NCI-H1092 (cell line): ENCODE measurements at places on chromosomes 5 and 9.
A peak's percentile ranks its signal among the peaks of the same experiment; 100 is the strongest.

DNA sequence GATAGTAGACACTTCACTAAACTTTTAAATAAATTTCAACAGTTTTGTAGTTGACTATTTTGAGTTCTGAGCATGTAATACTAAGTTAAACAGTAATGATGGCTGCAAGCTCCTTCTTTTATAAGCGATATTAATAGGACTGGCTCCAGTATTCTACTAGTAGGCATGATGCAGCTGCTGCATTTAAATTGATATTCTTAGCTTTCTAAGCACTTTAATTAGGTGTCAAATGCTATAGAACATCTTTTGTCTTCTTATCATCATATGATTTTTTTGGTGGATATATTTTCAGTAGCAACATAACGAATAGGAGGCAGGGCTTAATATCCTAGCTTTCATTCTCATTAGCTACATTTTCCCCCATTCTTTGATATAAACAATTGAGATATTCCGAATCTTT, 141.1 kb downstream of the FBXO4 start:
- no peak for DNase-seq

DNA sequence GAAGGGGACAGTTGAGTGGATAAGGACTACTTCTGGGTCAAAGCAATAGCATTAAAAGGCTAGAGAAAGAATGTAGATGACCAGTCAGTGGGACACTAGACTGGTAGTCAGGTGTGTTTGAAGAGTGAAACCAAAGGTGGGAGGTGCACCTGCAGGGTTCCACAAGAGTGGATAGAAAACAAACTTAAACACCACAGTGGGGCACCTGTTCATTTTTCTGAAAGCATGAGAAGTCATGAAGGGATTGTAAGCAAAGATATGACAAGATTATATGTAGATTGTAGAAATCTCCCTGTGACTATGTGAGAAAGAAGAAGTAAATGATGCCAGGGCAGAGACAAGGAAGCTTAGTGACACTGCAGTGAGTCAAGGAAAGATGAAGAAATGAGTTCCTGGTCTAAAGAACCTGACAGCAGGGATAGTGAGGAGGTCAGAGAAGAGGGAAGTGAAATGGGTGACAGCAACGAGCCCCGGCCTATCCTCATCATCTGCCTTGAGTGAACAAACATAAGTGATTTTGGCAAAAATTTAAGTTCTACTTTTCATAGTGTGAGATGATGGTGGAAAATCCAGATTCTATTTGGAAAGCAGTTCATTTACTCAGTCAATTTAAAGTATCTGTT, 296.9 kb downstream of the TLE4 start:
- DNase-seq = no peak

DNA sequence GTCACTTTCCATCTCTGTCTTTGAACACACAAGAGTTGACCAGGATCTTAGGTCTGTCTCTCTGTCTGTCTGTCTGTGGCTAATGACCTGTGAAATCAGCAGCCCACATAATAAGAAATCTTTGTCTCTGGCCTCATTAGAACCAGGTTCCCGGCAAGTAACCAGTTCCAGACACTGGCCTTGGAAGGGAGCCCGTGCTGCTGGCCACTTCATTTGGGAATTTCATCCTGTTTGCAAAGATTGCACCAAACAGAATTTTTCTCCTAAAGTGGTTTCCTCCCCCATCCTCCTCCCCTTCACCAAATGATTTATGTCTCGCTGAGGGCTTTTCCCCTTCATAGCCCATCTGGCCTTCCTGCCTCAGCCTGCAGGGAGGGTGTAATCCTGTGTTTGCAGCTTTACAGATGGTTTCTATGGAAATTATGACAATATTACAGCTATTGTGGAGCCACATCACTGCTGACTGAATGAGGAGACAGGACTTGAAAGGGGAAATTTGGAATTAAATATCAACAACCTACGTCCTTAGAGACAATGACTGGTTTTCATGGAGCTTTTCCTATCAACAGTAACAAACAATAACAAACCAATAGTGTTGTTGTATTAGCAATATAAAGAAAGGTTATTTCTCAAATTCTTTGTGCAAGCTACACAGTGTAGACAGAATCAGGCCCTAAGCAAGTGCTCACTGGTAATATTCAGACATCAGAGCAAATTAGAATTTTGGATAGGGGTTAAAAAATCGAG, 25.7 kb downstream of the DPYSL3 start:
- DNase-seq = peak; percentile 89

GRCh38 chr5:6365977-6366590, 12.3 kb downstream of the MED10 start:
- no peak for DNase-seq

DNA sequence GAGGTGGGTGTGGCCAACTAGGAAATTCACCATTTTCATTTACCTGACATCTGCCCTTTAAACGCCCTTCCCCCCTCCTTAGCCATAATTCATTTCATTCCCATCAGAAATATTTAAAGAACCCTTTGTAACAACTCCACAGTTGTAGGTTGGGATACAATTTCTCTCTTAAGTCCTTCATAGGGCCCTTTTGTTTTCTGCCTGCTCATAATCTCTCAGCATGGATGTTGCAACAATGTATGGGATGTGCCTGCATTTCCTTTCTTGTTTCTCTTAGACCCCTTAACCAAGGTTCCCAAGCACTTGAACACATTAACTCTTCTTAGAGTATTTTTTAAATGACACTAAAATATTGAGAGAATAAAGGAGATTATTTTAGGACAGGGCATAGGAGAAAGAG, 51.7 kb upstream of the MYO10 start:
- DNase-seq = no peak

GRCh38 chr5:129679671-129680070, 68.2 kb upstream of the MINAR2 start:
- no peak for DNase-seq

DNA sequence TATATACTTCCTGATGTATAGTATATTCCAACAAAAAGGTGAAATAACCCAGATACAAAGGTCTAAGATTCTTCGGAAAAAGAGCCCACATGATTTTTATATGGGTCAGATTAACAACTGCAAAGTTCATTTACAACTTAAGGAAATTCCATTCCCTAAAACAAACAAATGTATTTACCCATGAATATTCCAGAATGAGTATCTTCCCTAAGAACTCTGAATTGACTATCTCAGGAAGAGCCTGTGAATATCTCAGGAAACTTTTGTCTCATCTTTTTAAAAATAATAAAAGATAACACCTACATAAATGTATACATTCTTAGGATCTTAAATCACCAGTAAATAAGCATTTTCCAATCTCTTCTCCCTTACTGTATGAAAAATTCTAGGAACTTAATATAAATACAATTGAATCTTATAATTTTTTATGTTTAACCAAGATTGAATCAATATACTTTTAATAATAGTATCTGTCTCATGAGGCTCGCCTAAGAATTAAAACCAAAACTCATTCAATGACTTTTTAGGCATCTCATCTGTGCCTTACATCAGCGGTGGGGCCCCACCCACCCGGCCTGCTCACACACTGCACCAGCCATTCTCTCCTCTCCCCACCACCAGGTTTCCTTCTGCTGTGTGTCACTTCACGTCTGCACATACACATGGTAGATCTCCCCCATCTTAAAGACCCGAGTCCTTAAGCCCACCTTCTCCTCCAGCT, 78.1 kb downstream of the RAPGEF1 start:
- DNase-seq = no peak

GRCh38 chr5:101997235-101997634, 298.8 kb downstream of the SLCO4C1 start:
- no peak for DNase-seq

DNA sequence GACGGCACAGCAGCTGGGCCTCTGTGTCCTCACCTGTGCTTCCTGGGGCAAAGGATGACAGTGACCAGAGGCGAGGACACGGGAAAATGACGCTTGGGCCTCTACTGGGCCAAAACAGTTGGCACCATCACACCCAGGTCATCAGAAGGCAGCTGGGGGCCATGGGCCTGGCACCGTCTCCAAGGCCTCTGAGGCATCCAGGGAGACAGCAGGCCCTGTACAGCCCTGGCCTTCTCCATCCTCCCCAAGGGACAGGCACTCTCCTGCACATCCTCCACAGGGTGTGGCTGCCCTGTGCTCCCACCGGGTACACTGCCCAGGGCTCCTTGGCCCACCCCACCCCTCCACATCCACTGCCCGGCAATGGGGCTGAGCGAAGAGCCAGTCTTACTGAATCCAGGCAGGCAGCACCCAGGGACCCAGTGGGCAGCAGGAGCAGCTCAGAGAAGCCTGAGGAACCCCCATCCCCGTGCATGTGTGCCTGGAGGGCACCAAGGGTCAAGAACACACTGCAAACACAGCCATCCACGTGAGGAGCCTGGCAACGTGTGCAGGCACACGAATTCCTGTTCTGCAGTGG, 4.0 kb downstream of the LPCAT1 start:
- DNase-seq = no peak

- no peak for DNase-seq
Measured at GRCh38 chr5:109643791-109644350, 45.9 kb upstream of the MAN2A1 start.

- DNase-seq = no peak
Measured at GRCh38 chr5:54823006-54823405, 162.4 kb downstream of the ESM1 start.

DNA sequence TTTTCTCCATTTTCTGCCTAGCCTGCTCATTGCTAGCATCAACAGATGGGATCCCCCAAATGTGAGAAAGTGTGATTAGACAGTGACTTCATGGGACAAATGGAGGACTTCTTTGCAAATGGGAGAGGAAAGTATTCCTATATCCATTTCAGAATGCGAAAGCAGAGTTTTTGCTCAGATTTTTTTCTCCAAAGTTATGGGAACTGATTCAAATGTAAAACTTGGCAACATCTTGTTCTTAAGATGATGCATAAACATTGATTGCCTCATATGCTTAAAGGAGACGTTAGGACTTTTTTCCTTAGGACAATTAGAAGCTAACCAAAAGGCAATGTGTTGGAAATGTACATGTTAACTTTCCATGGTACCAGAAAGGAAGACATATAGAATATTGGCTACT, 704.3 kb upstream of the ZNF608 start:
- DNase-seq = no peak
